Activated CD4-positive, alpha-beta T cell treated with anti-CD3 and anti-CD28 coated beads, Interleukin-2, amount 10 ng/mL, durations not matched to agents 7 days and 5 days (primary cell): ENCODE measurements at places on chromosomes 5 and 9.

DNA sequence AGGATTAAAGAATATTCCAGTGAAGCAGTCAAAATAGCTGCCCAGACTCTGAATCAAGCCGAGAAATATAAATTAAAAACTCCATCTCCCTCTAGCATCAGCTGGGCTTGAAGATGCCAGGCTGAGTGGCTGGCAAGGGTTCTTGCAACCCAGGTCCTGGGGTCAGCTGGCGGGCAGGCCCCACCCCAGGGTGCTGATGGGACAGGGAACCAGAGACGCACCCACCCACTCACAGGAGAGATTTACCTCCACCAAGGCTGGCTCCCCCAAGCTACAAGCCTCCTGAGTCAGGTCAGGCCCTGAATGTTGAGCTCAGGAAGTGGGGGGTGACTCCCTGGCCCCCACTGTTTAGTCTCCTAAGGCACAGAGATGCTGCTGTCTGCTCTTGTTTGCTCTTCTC lies 83.9 kb upstream of the HSPA9 start:
- H3K27ac ChIP-seq = no peak overlapping the region
- H3K27me3 ChIP-seq = peaks cover 93% of the 10 kb centered on the region
- peaks cover 23% of the 10 kb centered on the region for H3K4me1 ChIP-seq
- no peak for DNase-seq
- no peaks in the 10 kb centered on the region for H3K36me3 ChIP-seq
- no peak overlapping the region for H3K4me3 ChIP-seq

DNA sequence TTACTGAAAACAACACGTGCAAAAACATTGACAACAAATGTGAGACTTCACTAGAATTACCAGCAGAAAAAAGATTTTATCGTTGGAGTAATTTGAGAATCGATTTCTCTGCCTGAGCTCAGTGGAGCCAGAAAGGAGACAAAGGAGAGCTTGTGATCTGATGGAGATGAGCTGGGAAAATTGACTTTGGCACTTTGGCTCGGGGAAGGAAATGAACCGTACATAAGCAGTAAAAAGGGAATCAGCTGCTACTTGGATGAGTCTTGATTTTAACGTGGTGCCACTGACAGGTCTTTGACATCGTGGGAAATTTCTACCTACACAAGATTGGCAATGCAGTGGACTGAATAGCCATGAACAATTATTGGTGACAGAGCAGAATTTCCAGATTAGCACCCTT lies 244.7 kb upstream of the RPS23 start:
- H3K27ac ChIP-seq = no peak overlapping the region
- H3K36me3 ChIP-seq = peaks cover 3% of the 10 kb centered on the region
- H3K4me3 ChIP-seq = no peak overlapping the region
- no peaks in the 10 kb centered on the region for H3K27me3 ChIP-seq
- DNase-seq = no peak
- peaks cover 8% of the 10 kb centered on the region for H3K4me1 ChIP-seq

- H3K27ac ChIP-seq = no peak overlapping the region
- no peak overlapping the region for H3K4me3 ChIP-seq
- DNase-seq = no peak
- H3K27me3 ChIP-seq = no peaks in the 10 kb centered on the region
These were observed 613.0 kb upstream of the WWC1 start for GRCh38 chr5:167678481-167678880.

DNA sequence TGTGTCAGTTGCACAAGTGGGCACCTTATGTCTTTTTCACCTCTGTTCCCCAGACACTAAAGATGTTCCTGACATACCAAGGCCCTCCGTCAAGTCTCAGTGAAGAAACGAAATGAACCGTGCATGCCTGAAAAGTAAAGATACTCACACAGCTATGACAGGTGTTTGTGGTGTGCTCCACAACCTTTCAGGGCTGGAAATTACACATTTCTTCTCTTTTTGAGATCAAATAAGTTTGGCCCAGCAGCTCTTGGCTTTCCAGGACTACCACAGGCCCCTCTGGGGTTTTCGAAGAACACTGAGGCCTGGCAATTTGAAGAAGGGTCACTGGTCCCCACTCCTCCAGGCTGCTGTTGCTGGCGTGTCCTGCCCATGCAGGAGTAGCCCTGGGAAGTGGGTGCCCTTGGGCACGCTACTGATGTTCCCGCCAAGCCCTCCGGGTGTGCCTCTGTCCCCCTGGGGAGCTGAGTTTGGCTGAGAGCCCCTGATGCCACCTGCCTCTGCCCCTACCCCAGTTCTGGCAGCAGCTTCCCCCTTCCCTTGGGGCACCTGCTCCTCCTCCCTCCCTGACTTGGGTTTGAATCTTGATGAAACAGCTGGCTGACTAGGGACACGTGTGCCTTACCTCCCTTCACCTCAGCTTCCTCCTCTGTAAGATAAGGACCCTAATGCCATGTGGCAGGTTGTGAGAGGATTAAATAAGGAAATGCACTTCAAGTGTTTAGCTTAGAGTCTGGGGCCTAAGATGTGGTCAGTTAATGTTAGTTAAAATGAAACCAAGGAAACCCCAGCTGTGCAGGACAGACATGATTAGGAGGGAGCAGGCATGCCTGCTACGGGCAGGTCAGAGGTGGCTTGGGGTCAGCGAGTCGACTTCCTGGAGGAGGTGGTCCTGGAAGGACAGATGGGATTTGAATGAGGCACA lies 49.1 kb upstream of the GADD45G start:
- H3K4me1 ChIP-seq = peaks cover 25% of the 10 kb centered on the region
- DNase-seq = no peak
- H3K27ac ChIP-seq = no peak overlapping the region
- no peak overlapping the region for H3K4me3 ChIP-seq
- peaks cover 3% of the 10 kb centered on the region for H3K27me3 ChIP-seq

DNA sequence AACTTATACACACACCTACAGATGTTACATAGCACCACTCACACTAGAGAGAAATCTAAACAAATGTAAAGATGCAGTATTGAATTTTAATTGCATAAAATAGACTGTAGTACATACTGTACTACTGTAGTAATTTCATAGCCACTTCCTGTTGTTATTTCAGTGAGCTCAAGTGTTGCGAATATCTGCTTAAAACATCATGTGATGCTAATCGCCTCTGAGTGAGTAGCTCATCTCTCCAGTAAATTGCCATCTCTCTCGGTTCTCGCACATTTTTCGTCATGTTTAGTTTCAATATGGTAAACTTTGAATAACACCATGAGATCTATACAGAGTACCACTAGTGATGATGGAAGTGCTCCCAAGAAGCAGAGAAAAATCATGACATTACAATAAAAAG lies 22.0 kb upstream of the ARHGEF28 start:
- H3K4me1 ChIP-seq = no peaks in the 10 kb centered on the region
- no peak for DNase-seq
- H3K4me3 ChIP-seq = no peak overlapping the region
- H3K27me3 ChIP-seq = peaks cover 11% of the 10 kb centered on the region
- no peak overlapping the region for H3K27ac ChIP-seq
- no peaks in the 10 kb centered on the region for H3K36me3 ChIP-seq

GRCh38 chr5:60494144-60494543 lies 205.8 kb downstream of the DEPDC1B start:
- no peak overlapping the region for H3K27ac ChIP-seq
- no peak for DNase-seq
- H3K4me3 ChIP-seq = no peak overlapping the region
- H3K36me3 ChIP-seq = no peaks in the 10 kb centered on the region
- no peaks in the 10 kb centered on the region for H3K27me3 ChIP-seq

DNA sequence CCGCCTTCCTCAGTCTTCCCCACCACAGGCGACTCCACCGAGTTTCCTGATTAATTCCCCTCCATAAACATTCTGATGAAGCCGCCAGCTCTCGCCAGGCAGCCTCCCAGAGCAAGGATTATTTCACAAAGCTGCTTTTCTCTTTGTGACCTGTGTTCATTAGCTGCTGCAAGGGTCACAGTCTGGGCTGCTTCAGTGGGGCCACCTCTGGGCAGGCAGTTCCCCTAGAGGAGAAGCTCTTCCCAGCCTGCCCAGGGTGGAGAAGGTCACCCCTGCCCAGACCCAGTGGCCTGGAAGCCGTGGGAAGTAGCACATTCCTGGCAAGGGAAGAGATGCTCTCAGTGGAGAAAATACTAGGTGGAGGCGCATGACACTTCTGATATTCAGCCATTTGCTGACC lies 58.4 kb upstream of the RAPGEF1 start:
- H3K4me3 ChIP-seq = no peak overlapping the region
- H3K27me3 ChIP-seq = no peaks in the 10 kb centered on the region
- H3K27ac ChIP-seq = no peak overlapping the region

- no peak for DNase-seq
- H3K36me3 ChIP-seq = no peaks in the 10 kb centered on the region
- peaks cover 21% of the 10 kb centered on the region for H3K4me1 ChIP-seq
- peaks cover 17% of the 10 kb centered on the region for H3K27me3 ChIP-seq
- H3K27ac ChIP-seq = no peak overlapping the region
These were observed 165.9 kb downstream of the ZNF608 start for GRCh38 chr5:124580512-124580911.

DNA sequence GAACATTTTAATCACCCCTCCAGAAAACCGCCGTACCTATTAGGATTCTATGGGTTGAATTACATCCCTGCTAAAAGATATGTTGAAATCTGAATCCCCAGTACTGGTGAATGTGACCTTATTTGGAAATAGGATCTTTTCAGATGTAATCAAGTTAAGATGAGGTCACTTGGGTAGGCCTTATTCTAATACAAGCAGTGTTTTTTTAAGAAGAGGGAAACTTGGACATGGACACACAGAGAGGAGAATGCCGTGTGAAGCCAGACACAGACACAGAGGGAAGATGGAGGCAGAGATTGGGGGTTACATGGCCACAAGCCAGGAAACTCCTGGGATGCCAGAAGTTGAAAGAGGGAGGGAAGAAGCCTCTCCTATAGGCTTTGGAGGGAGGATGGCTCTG lies 183.5 kb downstream of the GNA14 start:
- no peaks in the 10 kb centered on the region for H3K36me3 ChIP-seq
- peaks cover 2% of the 10 kb centered on the region for H3K27me3 ChIP-seq
- peaks cover 6% of the 10 kb centered on the region for H3K4me1 ChIP-seq
- H3K4me3 ChIP-seq = no peak overlapping the region
- DNase-seq = no peak

GRCh38 chr5:126449751-126450271 lies 26.6 kb downstream of the GRAMD2B start:
- peaks cover 13% of the 10 kb centered on the region for H3K36me3 ChIP-seq
- peak overlapping the region; percentile 100 for H3K27ac ChIP-seq
- H3K27me3 ChIP-seq = no peaks in the 10 kb centered on the region
- peak overlapping the region; percentile 83 for H3K4me3 ChIP-seq

DNA sequence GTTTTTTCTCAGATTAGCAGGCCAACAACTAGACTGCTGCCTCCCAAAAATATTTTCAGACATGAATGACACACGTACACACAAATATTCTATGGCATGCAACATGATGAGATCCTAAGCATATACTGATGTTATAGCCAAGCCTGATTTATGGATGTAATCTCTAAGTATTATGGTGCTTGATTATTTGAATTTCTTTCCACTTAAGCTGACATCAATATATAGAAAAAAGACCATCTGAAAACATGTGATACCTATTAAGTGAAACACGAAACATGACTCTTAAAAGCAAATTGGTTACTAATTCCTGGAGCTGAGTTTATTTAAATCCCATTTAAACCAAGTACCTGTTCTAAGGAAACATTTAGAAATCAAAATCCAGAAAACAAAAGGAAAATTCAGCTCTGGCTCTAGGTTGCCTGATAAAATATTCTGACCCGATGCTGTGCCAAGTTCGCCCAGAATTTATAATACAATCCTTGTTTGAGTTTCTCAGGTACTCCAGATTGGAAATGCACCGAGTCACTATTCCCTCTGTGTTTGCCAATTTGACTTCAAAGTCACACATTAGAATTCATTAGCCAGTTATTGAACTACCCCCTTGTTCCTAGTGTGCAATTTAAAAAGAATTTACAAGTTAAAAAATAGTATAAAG lies 548.6 kb downstream of the CSNK1G3 start:
- H3K4me3 ChIP-seq = no peak overlapping the region
- H3K27ac ChIP-seq = no peak overlapping the region
- DNase-seq = no peak
- no peaks in the 10 kb centered on the region for H3K36me3 ChIP-seq
- peaks cover 4% of the 10 kb centered on the region for H3K27me3 ChIP-seq
- no peaks in the 10 kb centered on the region for H3K4me1 ChIP-seq

DNA sequence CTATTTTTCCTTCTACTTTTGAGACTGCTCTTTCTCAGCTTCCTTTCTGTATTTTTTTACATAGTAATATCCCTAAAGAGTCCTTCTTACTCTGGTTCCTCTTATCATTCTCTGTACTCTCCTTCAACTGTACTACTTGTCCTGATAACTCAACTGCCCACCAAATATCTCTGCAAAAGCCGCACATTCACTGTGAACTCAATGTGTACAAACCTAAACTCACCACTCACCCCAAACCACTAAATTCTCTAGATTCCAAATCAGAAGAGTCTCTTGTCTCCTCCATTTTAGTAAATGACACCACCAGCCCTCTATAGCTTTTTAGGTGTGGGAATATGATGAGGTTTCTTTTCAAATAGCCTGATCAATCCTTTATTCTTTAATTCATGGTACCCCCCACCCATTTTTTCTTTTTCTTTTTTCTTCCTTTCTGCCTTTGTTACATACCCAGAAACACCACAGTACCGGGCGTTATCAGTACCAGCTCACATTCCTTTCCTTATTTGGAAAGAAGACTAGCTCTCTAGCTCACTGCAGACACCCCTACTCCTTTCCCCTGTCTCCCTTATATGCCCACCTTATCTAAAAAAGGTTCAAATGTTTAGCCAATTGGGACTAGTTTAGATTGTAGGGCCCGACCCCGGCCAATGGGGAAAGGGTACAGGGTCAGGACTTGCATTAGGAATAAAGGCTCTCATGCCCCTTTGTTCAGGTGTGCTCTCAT lies 63.1 kb upstream of the RANBP6 start:
- H3K4me3 ChIP-seq = no peak overlapping the region
- peaks cover 4% of the 10 kb centered on the region for H3K27me3 ChIP-seq
- peaks cover 10% of the 10 kb centered on the region for H3K4me1 ChIP-seq
- DNase-seq = no peak
- no peak overlapping the region for H3K27ac ChIP-seq
- no peaks in the 10 kb centered on the region for H3K36me3 ChIP-seq

DNA sequence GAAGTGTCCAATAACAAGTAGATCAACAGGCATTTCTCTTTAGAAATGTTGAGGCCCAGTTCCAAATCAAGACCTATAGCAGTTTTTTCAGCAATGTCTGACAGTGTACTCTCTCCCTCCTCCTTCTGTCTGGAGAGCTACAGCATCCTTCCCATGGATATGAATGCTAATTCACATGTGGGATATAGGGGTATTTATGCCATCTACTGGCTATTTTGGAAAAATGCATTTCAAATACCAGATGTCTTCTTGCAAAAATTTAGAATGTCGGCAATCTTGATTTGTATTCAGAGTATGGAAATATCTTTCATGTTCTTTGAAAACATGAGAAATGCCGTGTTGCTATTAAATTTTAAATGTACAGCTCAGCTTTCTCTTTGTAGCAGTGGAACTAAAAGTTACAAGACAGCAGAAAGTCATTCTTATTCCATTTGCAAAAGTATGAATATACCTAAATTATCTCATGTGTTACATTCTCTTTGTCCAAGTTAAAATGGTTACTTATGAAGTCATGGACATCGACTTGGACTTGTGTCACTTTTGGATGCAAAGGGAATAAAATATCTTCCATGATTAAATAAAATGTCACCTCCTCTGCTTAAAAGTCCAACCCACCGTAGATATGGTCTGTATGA lies 647.8 kb downstream of the TAF11L14 start:
- H3K27ac ChIP-seq = no peak overlapping the region
- no peaks in the 10 kb centered on the region for H3K4me1 ChIP-seq

- no peak for DNase-seq
- H3K27me3 ChIP-seq = peaks cover 14% of the 10 kb centered on the region
- no peak overlapping the region for H3K4me3 ChIP-seq
- H3K36me3 ChIP-seq = no peaks in the 10 kb centered on the region
- no peaks in the 10 kb centered on the region for H3K4me1 ChIP-seq
These were observed 157.0 kb downstream of the GABBR2 start for GRCh38 chr9:98551511-98552286.
